ENCODE measurements at places on chromosomes 2 and 18. TPM values are rescaled to one million over a fixed set of nuclear protein-coding genes. Genes with fewer than 3 reads are reported as not detected.

Gene RSAD2
- polyA plus RNA-seq: 8.2 TPM

- DNase-seq: no peak
Measured at GRCh38 chr18:24930478-24930877, 421.5 kb downstream of the ZNF521 start.

Gene XRCC5
- 113 TPM for polyA plus RNA-seq

DNA sequence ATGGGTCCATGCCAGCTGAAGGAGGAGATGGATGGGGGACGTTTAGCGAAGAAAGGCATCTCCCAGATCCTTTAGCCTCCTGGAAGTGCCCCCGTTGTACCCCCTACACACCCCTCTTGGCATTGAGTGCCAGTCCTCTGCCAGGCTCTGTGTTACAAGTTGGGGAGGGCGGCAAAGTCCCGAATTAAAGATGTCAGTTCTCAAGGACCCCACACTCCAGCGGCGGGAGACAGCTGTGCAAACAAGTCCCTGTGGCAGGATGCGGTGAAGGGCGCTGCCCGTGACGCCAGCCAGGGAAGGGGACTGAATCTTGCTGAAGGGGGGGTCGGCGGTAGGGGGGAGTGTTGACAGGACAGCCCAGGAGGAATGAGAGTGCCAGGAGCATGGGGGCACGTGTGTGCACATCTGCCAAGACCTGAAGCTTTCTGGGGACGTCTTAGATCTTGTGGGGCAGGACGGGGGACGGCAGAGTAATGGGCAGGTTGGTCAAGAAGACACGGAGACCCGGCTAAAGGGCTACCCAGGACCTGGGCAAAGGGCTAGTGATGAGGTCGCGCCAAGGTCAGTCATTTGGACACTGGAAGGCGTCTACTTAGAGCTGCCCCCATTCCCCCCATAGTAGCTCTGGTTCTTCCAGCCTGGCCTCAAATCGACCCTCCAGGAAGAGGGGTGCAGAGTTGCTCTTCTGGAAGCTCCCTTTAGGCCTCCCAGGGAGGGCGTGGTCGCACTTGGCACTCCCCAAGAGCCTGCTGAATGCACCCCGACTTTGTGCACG is 2.8 kb upstream of the CTDSP1 start:
- peak; percentile 74 for DNase-seq

DNA sequence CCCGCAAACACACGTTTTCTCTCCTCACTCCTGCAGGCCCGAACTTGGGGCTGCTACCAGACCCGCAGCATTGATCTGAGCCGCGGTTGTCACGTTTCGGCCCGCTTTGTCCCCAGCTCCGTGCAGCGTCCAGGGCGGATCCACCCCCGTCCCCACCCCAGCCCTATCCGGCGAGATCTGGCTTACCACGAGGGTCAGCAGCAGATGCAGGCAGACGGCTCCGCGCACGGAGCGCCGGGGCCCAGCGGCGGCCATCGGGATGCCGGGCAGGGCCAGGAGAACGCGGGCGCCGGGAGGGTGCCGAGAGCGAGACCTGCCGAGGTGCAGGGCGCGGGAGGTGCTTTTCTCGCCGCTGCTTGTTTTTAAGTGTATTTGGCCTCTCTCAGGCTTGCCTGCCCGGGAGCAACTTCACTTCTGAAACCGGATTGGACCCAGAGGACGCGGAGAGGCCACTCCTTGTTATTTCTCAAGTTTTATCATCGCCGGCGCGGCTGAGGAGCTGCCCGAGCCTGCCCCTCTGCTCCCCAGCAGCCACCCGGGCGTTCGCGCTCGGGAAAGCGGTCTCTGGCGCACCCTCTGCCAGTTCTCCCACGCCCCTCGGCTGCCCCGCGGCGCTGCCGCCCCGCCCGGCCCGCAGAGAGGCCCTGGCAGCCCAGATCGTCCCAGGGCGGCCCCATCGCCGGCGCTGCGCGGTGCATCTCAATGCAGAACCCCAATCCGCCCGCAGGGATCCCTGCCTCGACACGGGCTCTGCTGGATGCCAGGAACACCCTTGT is at the start of gene DSC3:
Gene DSC3, minus strand, starts transcription at position 337 of the 776 bp plus-strand sequence. Its CDS starts 82 bp downstream, at position 255.
- no peak for DNase-seq

DNA sequence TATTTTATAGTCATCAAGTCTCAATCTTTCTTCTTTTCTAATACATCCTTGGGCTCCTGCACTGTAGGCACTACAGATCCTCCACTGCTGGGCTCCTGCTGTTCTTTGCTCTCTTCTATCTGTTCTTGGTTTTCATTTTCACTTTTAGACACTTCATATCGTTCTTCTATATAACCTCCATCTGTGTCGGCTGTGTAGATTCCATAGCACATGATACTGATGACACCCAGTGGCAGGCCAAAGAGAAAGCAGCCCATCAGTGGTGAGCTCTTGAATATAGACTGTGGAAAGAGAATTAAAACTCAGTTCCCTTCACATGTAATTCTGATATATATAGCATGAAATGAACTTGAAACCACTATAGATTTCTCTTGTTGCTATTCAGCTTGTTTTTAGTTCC is 38.0 kb downstream of the TMX3 start:
- no peak for DNase-seq

DNA sequence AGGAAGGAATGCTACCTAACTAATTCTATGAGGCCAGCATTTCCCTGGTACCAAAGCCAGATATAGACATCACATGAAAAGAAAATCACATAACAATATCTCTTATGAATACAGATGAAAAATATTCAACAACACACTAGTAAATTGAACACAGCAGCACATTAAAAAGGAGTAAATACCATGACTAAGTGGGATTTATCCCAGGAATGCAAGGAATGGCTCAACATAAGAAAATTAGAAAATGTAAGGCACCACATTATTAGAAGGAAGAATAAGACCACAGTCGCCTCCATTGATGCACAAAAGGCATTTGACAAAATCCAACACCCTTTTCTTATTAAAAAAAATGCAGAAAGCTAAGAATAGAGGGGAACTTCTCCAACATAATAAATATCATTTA is 133.9 kb downstream of the TTC32 start:
- DNase-seq: no peak

Gene ASXL2
- polyA plus RNA-seq: 4.6 TPM

DNA sequence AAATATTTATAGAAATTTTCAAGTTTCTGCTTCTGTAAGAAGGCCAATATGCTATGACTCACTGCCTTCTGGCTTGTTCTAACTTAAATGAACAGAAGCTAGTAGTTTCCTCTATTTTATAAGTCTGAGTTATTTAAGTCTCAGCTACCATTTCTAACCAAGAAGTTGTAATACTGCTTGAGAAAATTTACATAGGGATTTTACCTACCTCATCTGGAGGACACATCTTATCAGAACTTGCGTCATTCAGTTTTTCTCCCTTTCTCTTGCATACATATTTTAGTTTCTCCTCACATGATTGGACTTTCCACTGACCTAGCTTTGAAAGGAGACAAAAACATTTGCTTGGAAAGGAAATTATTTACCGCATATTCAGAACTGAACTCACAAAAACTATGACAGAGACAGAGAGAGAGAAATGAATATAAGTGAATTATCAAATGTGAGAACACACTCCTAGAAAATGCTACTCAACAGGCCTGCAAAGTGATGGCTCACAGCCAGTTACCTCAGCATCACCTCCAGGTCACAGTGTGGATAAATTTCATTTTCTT is 81.1 kb upstream of the CD302 start:
- no peak for DNase-seq

Gene SCG2
- polyA plus RNA-seq: 0.71 TPM

DNA sequence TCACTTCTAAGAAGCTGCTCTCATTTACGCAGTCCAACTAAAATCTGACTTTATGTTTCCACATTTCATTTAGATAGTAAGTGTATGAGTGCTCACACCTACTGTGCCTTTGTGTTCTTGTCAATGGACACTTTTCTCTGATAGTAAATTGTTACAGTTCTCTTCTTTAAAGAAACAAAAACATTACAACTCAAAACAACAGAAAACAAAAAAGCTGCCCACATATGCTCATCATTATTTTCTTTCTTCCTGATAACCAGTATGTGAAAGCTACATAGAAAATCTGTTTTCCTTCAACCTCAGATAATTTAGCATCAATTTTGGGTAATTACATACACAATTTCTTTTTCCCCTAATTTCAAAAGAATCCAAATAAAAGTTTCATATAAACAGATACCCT is 1247.8 kb upstream of the NXPH2 start:
- no peak for DNase-seq

Gene REG3A
- polyA plus RNA-seq: 0.82 TPM

All from thymus (tissue), 14 donors.